ENCODE measurements at places on chromosomes 6 and 20.

DNA sequence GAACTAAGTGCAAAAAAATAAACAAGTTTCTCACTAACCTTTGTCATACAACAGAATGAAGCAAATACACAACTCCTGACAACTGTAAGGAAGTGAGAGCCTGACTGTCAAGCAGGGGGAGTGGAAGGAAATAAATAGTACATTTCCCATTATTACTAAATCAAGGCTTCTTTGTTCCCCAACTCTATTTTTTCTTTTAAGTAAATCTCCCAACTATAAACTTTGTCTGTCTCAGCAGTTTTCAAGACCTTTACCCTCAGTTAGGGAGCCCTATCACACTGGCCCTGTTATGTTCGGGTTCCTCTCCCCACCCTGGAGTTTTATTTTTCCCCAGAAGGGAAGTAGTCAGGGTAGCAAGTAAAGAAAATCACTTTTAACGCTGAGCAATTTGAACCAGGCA lies 24.1 kb upstream of the IPCEF1 start:
- DNase-seq = no peak

- DNase-seq = no peak
These were observed 220.7 kb downstream of the UST start for GRCh38 chr6:148967541-148967956.

GRCh38 chr6:45222380-45222779 lies 105.8 kb upstream of the RUNX2 start:
- no peak for DNase-seq

DNA sequence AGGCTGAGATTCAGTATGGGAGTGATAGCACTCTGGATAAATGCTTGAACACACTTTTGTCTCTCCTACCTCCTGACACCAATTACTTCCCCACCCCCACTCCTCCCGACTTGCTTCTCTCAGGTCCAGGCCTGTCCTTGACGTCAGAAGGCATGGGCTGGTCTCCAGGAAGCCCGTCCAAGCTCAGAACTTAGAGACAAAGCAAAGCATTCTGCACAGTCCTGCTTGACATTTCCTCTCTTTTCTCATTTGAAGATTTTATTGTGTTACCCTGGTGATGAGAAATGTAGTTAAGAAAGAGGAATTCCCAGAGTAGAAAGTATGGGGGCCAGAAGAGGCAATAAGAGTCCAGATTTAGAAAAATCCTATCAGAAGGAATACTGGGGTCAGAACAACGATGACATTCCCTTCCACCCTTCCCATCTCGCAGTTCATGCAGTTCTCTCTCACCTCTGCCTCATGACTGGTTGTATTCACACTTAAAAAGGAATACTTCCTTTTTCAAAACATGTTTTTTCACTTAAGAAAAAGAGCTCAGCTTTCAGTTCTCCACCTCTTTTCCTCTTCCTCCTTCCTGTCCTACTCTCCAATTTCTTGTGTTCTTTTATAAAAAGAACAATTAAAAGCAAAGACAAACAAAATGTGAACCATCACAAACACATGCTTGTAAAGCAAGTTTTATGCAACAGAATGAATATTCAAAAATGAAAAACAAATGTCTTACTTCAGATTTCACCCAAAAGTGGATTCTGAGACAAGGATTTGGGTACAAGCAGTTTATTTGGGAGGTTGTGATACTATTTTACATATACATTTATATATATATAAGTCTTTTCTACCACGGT lies 18.5 kb upstream of the FAM184A start:
- no peak for DNase-seq

DNA sequence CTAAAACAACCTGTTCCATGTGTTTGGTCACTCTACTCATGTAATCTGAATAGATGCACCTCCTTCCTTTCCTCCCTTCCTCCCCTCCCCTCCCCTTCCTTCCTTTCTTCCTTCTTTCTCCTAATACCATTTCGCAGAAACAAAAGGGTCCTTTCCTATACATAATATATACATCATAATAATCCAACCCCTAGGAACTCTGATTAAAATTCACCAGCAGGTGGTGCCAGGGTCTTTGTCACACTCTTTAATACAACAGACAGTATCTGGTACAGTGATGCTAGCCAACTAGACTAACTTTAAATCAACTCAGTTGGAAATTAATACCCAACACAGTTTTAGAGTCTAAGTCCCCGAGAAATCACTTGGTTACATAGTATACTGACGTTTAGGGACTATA lies 181.2 kb upstream of the SHLD1 start:
- DNase-seq = peak; percentile 44

DNA sequence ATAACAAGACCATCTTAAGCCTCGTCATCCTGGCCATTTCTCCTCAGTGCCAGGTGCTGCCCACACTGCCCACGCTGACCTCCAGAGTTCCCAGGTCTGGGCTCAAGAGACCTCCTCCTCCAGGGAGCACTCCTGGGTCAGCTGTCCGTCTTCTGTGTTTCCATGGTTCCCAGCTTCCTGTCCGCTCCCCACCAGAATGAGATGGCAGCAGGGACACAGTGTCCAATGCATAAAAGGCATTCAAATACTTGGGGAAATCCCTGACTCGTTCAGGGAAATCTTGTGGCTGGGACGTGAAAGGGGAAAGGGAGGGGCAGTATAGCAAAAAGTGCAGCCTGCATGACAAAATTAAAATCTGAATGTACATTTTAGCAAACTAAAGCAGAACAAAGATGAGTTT lies 54.3 kb downstream of the SLC23A2 start:
- DNase-seq = no peak
